ENCODE measurements at places on chromosomes 7 and 10.

DNA sequence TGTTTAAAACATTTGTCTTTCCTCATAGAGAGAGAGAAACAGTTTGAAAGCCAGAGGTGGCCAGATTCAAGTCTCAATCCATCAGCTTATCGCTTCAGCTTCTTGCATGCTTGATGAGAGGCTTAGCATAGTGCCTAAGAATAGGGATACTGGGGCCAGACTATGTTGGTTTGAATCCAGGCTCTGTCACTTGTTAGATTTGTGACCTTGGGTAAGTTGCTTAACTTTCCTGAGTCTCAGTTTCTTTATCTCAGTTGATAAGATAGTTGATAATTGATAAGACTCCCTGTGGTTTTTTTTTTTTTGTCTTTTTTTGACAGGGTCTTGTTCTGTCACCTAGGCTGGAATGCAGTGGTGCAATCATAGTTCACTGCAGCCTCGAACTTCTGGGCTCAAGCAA is 12.1 kb upstream of the CDK6 start:
- no peak for DNase-seq

- peak; percentile 14 for DNase-seq
These were observed 491.6 kb upstream of the GALNT17 start for GRCh38 chr7:70640266-70640833.

- no peak for DNase-seq
These were observed 138.8 kb downstream of the SFMBT2 start for GRCh38 chr10:7272008-7272407.

DNA sequence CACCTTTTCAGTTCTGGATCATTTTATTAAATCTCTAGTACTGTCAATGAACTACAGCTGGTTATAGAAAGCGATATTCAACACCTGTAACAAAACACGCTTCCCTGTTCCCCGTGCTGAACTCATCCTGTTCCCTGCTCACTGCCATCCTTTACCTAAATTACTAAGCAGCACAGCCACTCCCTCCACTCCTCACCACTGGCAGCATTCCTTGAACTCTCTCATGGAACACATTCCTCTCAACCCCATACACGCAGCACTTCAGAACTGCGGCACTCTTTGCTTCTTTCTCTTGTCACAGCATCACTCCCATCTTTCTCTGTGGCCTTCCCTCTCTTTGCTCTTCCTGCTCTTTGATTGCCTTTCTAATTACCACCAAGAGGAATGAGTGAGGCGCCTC is 27.4 kb downstream of the RELN start:
- peak; percentile 10 for DNase-seq

DNA sequence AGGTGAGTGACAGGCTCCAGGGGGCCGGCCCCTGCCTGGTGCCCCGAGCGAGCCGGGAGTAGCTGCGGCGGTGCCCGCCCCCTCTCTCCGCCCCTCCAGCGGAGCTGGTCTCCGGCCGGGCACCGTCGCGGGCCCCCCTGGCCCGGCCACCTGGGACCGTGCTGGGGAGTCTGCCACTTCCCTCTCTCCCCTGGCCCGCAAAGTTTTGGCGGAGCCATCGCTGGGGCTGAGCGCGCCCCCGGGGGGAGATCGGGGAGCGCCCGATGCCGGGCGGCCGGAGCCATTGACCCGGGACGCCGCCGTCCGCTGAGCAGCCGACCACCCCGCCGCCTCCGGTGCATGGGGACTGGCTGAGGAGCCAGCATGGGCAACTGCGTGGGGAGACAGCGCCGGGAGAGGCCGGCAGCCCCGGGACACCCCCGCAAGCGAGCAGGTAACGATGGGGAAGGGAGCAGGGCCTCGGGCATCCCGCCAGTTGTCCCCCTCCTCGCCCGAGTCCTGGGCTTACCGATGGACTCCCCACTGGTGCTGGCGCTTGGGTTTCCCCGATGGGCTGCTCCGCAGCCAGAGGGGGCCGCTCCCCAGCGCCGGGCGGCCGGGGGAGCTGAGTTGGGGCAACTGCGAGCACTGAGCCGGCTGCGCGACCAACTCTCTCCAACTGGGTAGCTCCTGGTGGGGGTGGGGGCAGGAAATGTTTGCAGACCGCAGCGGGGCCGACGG is at the start of gene UBTD1:
Gene UBTD1 (plus strand): TSS at position 84 of the 720 bp plus-strand sequence. CDS start 280 bp downstream, at position 364.
- peak; percentile 69 for DNase-seq

DNA sequence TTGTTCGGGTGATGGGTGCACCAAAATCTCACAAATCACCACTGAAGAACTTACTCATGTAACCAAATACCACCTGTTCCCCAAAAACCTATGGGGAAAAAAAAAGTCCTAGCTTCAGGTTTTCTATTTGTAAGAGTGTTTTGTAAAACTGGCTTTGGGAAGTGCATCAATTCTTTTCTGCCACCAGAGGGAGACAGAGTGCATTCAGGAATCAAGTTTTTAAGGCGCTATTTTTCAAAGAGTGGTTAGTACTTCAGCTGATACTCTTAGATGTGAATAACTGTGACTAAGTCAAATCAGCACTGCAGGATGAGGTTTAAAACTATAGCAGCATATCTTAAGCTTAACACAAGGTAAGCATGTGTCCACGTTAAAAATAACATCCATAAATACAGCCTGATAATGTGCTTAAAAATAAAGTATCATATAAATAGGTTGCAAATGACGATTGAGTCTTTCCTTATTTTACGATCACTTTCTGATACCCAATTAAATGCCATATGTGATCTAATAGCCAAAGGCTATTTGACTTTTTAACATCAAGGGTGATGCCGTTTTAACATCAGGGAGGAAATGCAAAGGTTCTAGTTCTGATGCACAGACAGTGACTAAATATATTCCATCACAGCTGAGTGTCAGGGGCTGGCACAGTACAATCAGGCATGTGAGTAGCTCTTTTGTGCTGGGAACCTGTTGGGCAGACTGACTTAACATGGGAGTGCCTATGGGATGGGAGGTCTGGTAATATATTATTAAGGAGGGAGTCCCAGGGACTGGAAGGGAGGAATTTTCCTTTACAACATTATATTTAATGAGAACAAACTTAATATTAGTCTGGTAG is 10.6 kb upstream of the LYZL2 start:
- no peak for DNase-seq

DNA sequence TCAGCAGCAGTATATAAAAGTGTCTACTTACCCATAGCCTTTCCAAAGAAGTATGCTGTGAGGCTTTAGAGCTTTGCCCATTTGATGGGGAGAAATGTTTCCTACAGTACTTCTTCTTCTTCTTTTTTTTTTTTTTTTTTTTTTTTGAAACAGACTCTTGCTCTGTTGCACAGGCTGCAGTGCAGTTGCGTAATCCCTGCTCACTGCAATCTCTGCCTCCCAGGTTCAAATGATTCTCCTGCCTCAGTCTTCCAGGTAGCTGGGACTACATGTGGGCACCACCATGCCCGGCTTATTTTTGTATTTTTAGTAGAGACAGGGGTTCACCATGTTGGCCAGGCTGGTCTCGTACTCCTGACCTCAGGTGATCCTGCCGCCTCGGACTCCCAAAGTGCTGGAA is 101.7 kb upstream of the TMEM26 start:
- DNase-seq = no peak

GRCh38 chr7:27156508-27156898 is at the start of gene HOXA7:
Gene HOXA7, minus strand, starts transcription at chr7:27156675. Its CDS starts 130 bp downstream, at chr7:27156545.
- peak; percentile 98 for DNase-seq

GRCh38 chr7:46244757-46245156 is 323.7 kb upstream of the IGFBP3 start:
- DNase-seq = no peak

GRCh38 chr7:155584763-155585531 is 38.6 kb upstream of the CNPY1 start:
- no peak for DNase-seq

- no peak for DNase-seq
These were observed 757.8 kb downstream of the INHBA start for GRCh38 chr7:40944981-40945585.

DNA sequence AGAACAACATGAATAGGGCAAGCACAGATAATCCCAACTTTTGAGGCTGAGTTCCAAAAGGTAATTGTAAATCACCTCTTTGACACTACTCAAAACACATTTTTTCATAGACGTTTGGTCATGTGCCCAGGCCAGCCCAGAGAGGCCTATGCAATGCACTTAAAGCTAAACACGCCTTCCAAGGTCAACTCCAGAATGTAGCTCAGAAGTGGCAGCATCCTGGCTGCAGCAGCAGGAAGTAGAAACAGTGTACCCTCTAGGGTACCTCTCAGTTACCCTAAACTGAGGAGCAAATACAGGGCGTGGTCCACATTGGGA is 58.7 kb downstream of the OSBPL3 start:
- no peak for DNase-seq

GRCh38 chr7:26117970-26118369 is 34.0 kb upstream of the NFE2L3 start:
- no peak for DNase-seq

- peak; percentile 42 for DNase-seq
These were observed 32.1 kb upstream of the ADO start for GRCh38 chr10:62772186-62772974.

DNA sequence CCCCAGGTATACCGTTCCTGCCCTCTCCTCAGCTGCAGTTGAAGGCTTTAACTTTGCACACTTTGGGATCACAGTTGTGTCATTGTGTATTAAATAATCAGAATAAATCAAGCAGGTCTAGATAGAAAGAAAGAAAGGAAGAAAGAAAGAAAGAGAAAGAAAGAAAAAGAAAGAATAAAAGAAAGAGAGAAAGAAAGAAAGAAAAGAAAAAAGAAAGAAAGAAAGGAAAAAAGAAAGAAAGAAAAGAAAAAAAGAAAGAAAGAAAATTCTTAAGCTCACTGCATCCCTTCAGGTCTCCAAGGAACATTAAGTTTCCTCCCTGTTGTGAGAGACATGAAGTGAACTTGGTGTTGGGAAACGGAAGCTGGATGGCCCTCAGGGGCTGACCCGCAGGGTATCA is 17.2 kb upstream of the TRIM24 start:
- no peak for DNase-seq

DNA sequence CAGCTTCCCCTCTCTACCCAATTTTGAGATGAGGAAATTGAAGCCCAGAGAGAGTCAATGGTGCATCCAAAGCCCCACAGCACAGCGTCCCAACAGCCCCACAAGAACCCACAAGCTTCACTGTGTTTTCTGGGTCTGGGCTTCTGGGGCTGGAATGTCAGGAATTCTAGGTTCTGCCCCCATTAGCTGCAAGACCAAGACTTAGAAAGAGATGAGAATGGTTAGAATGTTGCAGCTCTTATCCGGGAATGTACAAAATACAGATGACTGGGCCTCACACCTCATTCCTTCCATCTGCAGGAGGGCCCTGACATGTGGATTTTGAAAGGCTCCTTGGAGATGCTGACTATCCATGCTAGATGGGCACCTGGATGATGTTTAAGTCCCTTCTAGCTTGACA is 6.0 kb upstream of the SGPL1 start:
- DNase-seq = no peak

DNA sequence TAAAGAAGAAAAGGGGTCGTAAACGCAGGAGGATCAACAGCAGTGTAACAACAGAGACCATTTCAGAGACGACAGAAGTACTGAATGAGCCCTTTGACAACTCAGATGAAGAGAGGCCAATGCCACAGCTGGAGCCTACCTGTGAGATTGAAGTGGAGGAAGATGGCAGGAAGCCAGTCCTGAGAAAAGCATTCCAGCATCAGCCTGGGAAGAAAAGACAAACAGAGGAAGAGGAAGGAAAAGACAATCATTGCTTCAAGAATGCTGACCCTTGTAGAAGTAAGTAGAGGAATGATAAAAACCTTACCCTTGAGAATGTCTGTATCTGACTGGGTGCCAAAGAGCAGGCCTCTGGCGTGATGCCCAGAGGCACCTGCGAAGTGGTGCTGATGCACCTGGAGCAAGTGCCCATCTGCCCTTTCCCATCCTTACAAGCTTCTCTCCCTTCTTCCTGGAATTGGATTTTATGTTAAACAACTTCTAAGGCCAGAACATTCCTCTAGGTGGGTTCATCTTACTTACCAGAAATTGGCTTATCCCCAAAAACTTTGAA is 86.4 kb upstream of the SAMD8 start:
- DNase-seq = no peak

DNA sequence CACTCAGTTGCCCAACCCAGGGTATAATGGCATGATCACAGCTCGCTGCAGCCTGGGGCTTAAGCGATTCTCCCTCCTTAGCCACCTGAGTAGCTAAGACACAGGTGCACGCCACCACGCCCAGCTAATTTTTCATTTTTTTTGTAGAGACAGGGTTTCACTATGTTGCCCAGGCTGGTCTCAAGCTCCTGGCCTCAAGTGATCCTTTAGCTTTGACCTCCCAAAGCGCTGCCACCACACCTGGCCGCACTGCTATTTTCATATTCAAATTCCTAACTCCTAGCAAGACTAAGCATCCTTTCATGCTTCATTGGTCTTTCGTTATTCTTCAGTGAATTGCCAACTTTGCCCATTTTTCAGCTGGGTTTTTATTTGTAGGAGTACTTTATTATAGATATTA is 30.4 kb upstream of the DAGLB start:
- no peak for DNase-seq

- DNase-seq = no peak
These were observed 100.6 kb downstream of the GPR26 start for GRCh38 chr10:123766761-123767160.

DNA sequence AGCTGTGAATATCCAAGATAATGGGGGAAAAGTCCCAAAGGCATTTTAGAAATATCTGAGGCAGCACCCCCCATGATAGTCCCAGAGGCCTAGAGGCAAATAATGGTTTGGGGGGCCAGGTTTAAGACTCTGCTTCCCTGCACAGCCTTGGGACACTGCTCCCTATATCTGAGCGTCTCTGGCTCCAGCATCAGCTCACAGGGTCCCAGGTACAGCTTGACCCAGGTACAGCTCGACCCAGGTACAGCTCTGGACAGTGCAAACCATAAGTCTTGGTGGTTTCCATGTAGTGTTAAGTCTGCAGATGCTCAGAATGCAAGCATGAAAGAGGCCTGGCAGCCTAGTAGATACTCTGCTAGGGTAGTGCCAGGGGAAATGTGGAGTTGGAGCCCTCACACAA is 47.0 kb upstream of the VWDE start:
- no peak for DNase-seq

- DNase-seq = no peak
These were observed 115.2 kb upstream of the CDK1 start for GRCh38 chr10:60662917-60663614.

DNA sequence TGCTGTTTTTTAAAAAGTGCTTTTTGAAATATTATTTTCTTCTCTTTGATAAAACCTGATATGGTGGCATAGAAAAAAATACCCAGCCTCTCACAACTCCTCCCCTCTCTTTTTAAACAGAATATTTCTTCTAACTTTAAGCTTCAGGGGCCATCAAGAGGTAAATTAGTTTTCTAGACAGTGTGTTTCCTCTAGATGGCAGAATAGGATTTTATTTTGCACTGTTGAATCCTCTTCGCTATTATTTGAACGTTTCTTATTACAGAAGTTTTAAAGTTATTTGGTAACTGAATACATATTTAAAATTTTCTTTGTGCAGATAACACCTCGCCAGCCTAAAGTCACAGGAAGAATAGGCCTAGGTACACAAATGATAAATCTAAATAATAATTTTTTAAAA is 30.3 kb downstream of the ARL5B start:
- DNase-seq = no peak

Data from kidney (tissue), 22 donors.